ENCODE measurements at places on chromosomes 11 and 22. TPM values are rescaled to one million over a fixed set of nuclear protein-coding genes. Genes with fewer than 3 reads are reported as not detected.

Gene TFIP11
- polyA plus RNA-seq: 31.1 TPM

- H3K27me3 ChIP-seq: no peaks in the 10 kb centered on the region
- no peak overlapping the region for H3K4me3 ChIP-seq
- H3K27ac ChIP-seq: no peak overlapping the region
- no peak for DNase-seq
- H3K36me3 ChIP-seq: no peaks in the 10 kb centered on the region
Observed at GRCh38 chr11:34602245-34602644, 18.6 kb upstream of the EHF start.

Gene CCND1
- polyA plus RNA-seq: 523 TPM

GRCh38 chr22:28172892-28173670 lies 254.0 kb upstream of the PITPNB start:
- no peaks in the 10 kb centered on the region for H3K36me3 ChIP-seq
- H3K4me3 ChIP-seq: no peak overlapping the region
- H3K4me1 ChIP-seq: no peaks in the 10 kb centered on the region
- DNase-seq: no peak
- H3K27me3 ChIP-seq: no peaks in the 10 kb centered on the region
- no peak overlapping the region for H3K27ac ChIP-seq

DNA sequence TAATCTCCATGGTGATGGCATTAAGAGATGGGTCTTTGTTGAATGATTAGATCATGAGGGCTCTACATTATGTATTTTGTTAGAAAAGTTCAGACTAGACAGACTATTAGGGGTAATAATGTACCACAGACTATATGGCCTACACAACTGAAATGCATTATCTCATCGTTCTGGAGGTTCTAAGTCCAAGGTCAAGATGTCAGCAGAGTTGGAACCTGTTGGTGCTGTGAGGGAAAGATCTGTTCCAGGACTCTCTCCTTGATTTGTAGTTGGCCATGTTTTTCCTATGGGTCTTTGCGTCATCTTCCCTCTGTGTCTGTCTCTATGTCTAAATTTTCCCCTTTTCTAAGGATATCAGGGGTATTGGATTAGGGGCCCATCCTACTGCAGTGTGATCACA lies 8.4 kb upstream of the GLYATL1 start:
- no peaks in the 10 kb centered on the region for H3K27me3 ChIP-seq
- no peaks in the 10 kb centered on the region for H3K4me1 ChIP-seq
- no peak overlapping the region for H3K27ac ChIP-seq
- no peak overlapping the region for H3K4me3 ChIP-seq

DNA sequence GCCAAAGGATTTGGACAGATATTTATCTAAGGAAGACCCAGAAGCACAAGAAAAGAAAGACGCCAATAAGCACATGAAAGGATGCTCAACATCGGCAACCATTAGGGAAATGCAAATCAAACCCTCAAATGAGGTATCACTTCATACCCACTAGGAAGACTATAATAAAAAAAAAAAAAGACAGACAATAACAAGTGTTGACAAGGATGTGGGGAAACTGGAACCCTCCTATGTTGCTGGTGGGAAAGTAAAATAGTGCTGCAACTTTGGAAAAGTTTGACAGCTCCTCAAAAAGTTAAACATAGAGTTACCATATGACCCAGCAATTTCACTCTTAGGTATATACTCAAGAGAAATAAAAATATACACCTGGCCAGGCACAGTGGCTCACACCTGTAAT lies 47.0 kb downstream of the MICAL3 start:
- no peak overlapping the region for H3K4me3 ChIP-seq
- no peaks in the 10 kb centered on the region for H3K27me3 ChIP-seq
- H3K27ac ChIP-seq: no peak overlapping the region

Gene CHEK1
- polyA plus RNA-seq: 28.3 TPM

Gene MMP8
- 0.18 TPM for polyA plus RNA-seq

- H3K27ac ChIP-seq: no peak overlapping the region
- no peak overlapping the region for H3K4me3 ChIP-seq
- no peaks in the 10 kb centered on the region for H3K27me3 ChIP-seq
- peaks cover 7% of the 10 kb centered on the region for H3K36me3 ChIP-seq
Observed at GRCh38 chr11:70371241-70371640, 27.1 kb upstream of the CTTN start.

DNA sequence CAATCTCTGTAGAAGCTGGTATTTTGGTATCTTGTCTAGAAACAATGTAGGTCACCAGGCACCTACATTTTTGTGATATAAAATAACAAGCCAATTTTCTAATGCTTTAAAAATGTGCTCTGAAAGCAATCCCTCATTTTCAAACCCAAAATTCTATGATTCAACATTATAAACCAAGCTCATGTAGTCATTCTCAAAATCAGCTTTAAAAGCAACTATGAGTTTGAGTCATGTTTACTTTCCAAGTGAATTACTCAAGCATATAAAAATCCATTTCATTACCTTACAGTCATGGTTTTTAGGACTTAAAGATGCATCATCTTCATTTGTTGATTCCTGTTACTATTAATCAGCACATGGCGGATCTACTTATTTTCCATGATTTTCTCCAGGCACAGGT lies 216.4 kb downstream of the GRM5 start:
- no peaks in the 10 kb centered on the region for H3K27me3 ChIP-seq
- H3K4me3 ChIP-seq: no peak overlapping the region
- DNase-seq: peak; percentile 6
- H3K36me3 ChIP-seq: no peaks in the 10 kb centered on the region
- no peaks in the 10 kb centered on the region for H3K4me1 ChIP-seq

- H3K27ac ChIP-seq: no peak overlapping the region
- H3K4me1 ChIP-seq: no peaks in the 10 kb centered on the region
- H3K36me3 ChIP-seq: no peaks in the 10 kb centered on the region
- no peak overlapping the region for H3K4me3 ChIP-seq
Observed at GRCh38 chr11:2564588-2565425, 120.0 kb downstream of the KCNQ1 start.

Data from fibroblast of lung (primary cell).